ENCODE measurements at places on chromosomes 7 and 10.

DNA sequence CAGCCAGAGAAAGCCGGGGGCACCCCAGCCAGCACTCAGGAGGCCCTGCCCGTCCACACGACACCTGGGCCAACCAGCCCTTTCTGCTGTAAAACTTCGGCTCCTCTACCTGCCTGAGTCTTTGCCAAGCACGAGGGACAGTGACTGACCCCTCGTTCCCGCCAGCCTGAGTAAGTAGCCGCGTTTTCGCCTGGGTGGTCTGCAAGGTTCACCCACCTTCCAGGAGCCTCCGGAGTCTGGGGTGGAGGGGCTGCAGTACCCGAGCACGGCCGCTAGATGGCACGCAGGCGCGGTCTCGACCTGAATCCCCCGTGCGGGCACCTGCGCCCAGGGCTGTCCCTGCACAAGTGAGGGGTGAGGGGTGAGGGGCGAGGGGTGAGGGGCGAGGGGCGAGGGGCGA, 192.7 kb downstream of the PTPRN2 start:
- no peak for DNase-seq

GRCh38 chr10:34647875-34648865, 166.9 kb downstream of the PARD3 start:
- no peak for DNase-seq

- DNase-seq = no peak
Observed at GRCh38 chr10:49222170-49222569, 34.0 kb upstream of the TMEM273 start.

- DNase-seq = no peak
Observed at GRCh38 chr7:2110610-2111396, 121.9 kb downstream of the MAD1L1 start.

DNA sequence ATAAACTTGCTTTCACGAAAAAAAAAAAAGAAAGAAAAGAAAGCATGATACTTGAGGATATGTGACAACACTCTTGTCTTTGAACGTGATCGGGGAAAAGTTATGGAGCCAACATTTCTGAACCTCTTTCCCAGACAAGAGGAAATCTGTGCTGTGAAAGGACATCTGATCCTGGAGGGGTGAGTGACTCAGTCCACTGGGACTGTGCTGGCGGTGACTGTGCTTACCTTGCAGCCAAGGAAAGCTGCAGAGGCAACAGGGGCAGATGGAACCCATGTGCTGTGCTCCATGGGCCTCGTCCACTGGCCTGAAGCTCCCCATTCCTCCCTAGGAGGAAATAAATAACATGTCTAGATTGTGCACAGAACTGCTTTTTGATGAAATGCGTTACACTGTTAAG, 116.5 kb upstream of the RAB11FIP2 start:
- DNase-seq = no peak
